Stimulated activated CD4-positive, alpha-beta T cell treated with anti-CD3 and anti-CD28 coated beads, Interleukin-15, amount 100 ng/mL, for 1 hour (primary cell): ENCODE measurements at places on chromosomes 4 and X.

GRCh38 chr4:176034936-176035335 is 30.7 kb upstream of the WDR17 start:
- DNase-seq = no peak

DNA sequence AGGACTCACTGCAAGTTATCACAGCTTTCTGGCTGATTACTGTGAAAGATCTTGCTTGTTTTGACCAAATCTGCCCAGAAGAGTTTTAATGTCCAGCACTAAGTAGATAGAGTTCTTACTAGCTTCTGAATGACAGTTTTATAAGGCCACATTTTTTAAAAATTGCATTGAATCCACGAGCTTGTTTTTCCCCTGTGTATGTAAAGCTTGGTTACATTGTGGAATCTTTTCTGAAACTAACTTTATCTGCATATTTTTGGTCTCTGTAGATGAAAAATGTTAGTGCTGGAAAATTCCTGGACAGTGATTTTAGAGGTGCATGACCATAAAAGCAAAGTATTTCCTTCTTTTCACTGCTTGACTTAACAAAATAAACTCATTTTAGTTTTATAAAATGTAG is 650.3 kb upstream of the FAM241A start:
- no peak for DNase-seq

DNA sequence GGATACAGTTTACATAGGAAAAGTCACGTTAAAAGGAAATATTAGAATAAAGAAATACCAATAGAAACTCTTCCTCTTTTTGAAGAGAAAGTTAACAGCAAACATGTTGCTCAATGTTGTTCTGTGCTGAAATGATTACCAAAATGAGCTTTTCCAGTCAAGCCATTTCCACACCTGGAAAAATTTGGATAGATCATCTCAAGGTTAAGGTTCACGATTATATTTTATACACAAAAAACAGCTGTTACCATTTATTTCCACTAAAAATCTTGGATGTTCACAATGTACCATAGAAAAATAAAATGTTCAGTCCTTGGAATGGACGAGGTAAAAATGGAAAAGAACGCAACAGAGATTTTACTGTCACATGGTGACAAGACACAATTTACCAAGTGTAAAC is 218.7 kb downstream of the SCFD2 start:
- DNase-seq = no peak

DNA sequence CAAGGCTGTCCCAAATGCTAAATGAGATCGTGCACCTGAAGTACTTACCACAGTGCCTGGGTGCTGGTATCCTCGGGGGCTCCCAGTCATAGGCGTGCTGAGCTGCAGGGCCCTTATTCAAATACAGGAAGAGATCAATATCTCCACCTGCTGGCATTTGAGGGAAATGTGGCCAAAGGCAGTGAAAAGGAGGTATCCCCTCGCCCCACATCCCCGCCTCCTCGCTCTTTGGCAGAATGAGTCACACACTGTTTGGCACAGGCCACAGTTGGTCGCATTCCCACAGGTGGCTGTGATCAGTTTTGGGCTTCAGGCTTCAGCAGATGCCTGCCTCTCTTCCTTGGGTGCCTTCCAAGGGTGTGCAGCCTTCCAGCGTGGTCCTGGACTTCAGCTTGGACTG is 28.4 kb downstream of the ZNF185 start:
- peak; percentile 6 for DNase-seq

- DNase-seq = no peak
Measured at GRCh38 chr4:85522836-85523235, 47.9 kb downstream of the ARHGAP24 start.

GRCh38 chr4:72629540-72629939 is 60.5 kb upstream of the ADAMTS3 start:
- DNase-seq = no peak
